ENCODE measurements at places on chromosomes 16 and 17. TPM values are rescaled to one million over a fixed set of nuclear protein-coding genes. Genes with fewer than 3 reads are reported as not detected.

DNA sequence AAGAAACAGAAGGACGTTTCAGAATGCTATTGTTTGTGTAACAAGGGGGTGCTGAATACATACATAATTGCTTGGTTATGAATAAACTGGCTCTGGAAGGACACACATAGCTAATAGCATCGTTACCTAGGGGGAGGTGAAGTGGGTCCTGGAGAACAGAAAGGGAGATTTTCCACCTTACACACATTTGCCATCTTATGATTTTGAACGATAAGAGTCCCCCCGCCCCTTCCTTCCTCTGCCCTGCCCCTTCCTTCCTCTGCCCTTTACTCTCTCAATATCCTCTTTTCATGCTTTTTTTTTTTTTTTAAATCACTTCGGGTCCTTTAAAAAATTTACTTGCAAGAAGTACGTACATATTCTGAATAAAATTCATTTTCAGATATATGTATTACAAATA, 902 bp upstream of the DHRS7B start:
- no peak for DNase-seq

DNA sequence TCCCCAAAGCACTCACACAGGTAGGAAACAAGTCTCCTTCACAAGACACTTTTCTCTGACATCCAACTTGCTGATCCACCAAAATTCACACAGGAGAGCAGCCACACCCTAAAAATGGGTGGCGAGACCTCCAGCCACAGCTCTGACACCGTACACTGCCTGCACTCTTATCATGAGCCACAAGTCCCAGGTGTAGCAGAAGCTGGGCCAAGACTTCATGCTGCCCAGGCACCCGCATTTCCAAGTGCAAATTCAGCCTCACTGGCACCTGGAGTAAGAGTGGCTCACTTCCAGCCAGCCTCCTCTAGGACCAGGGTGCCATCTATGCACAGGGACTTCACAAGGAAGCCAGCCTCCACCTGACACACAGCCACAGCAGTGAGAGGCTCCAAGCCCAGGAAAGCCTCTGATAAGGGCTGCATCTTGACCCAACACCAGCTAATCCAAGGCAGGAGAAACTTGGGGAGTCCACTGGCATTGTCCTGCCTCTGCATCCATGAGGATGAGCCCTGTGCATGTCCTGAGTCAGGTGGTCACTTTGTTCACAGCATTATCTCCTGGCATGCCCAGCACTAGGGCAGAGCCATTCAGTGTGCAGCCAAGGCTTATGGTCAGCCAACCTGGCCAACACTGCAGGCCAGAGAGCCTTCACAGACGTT, 2.6 kb upstream of the ZNF768 start:
- no peak for DNase-seq

DNA sequence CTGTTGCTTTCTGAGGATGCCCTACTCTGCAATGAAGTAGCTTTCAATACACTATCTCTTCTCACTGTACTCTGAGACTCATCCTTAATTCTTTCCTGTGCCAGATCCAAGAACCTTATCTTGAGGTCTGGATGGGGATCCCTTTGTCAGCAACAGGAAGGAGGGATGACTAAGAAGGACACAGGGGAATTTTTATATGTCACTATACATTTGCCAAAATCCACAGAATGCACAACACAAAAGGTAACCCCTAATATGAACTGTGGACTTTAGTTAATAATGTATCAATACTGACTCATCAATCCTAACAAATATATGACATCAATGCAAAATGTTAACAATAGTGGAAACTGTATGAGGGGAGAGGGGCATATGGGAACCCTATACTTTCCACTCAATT, 4.7 kb upstream of the RBBP6 start:
- DNase-seq: no peak

DNA sequence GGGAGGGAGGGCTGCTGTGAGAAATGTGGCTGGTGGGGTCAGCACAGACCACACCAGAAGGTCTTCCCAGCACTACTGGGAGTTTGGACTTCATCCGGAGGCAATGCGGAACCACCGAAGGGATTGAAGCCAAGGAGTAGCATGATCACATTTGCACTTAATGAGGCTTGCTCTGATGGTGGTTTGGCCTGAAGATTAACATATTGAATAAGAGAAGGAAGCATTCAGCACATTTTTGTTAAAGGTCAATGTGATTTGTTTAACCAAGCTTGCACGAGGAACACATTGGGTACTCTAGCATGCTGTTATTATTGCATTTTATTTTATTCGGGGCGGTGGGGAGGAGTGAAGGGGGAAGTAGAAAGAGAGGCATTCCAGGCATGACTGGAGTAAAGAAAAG, 378.6 kb downstream of the UTP18 start:
- no peak for DNase-seq

Gene SHISA9
- 0.49 TPM for total RNA-seq

- DNase-seq: no peak
Measured at GRCh38 chr17:79633154-79633553, 22.3 kb upstream of the RBFOX3 start.

Gene CACNG3
- total RNA-seq: not detected

Gene FOXN1
- not detected for total RNA-seq

GRCh38 chr17:6597727-6598126, 41.4 kb upstream of the PITPNM3 start:
- DNase-seq: no peak

- no peak for DNase-seq
Measured at GRCh38 chr17:8947201-8947600, 18.3 kb downstream of the PIK3R5 start.

DNA sequence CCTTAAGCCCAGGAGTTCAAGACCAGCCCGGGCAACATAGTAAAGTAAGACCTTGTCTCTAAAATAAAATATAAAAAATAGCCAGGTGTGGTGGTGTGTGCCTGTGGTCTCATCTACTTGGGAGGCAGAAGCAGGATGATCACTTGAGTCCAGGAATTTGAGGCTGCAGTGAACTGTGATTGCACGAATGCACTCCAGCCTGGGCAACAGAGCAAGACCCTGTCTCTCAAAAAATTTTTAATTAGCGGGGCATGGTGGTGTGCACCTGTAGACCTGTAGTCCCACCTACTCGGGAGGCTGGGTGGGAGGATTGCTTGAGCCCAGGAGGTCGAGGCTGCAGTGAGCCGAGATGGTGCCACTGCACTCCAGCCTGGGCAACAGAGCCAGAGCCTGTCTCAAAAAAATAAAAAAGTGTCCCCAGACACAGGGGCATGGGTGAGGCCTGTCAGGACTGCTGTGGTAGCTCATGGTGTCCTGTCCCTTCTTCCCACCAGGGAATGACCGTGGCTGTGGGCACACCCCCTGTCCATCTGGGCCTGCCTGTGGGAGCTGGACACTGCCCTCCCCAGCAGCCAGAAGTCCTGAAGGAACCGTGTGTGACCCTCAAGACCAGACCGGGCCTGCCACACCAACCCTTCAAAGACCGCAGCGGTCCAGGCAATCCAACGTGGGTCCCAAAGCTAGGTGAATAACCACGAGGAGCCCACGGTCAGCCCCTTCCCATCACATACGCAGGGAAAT, 30.8 kb upstream of the GAA start:
- no peak for DNase-seq

DNA sequence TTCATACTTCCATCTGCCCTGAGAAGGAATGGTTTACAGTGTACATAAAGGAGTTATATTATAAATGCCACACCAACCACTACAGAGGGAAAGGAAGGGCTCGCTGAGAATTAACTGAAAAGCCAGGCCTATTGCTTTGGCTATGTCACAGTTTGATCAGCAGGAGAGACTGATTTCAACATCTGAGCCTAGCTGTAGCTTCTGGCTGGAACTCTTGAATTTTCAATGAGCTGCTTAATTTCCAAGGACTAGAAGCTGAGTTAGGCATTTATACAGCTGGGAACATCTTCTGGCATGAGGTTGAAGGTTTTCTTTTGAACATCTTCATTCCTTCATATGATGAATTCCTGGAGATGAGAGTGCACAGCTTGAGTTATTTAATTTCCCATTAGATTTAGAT, 47.6 kb upstream of the GNAO1 start:
- no peak for DNase-seq

- no peak for DNase-seq
Measured at GRCh38 chr17:34913001-34913400, 48.3 kb downstream of the CCT6B start.

Gene CKLF
- 38.0 TPM for total RNA-seq

DNA sequence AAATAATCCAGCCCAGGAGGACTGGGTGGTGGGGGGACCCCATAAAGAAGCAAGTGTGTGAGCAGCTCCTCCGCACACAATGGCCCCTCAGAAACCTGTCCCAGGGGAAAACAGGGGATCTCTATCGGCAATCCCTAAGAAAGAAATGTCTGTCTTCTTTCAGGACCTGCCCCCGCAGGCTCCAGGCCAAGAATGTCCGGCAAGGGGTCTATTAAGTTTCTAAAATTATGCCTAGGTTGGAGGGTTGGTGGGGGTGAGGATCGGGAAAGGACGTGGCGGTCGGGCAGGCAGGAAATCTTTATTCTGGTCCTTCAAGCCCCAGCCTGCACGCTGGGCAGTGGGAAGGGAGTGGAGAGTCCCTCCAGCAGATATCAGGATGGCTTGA, 23.4 kb upstream of the LITAF start:
- DNase-seq: no peak

Gene FBRS
- 60.9 TPM for total RNA-seq

DNA sequence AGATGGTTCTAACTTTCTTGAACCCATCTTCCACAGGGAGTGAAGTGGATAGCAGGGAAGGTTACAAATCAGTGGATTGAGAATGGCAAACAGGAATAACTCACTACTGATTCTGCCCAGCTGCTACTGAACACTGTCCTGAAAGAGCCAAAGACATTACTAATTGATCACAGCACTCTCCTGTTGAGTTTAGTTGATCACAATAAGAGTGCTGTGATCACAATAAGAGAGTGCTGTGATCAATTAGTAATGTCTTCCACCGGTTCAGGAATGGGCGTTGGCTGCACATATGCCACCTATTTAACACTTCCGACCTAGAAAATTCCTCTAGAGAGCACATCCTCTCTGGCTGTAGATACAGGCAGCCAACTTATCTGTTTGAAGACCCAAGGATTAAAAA, 11.4 kb downstream of the CFAP97D1 start:
- DNase-seq: no peak

- DNase-seq: peak; percentile 88
Measured at GRCh38 chr17:19762515-19762961, 14.4 kb upstream of the ALDH3A1 start.

DNA sequence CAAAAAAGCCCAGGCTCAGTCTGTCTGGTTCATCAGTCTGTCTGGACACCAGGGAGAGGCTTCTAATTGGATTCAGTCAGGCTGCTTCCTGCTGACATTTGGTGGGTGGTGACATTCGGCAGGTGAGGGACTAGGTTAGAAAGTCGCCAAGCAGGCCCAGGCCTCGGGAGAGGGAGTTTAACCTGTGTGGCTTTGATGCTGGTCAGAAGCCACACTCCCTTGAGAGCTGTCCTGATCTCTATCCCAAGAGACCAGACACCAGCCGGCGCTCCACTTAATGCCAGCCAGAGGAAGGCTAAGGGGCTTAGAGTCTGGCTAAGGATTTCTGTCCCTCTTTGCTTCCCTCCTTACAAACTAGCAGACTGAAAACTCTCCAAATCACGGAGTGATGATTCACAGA, 135.0 kb downstream of the GSG1L start:
- DNase-seq: no peak

Gene BAIAP3
- total RNA-seq: 6.5 TPM

GRCh38 chr17:34644941-34645550, 65.7 kb downstream of the TMEM132E start:
- DNase-seq: no peak

GRCh38 chr16:337975-338575, 14.4 kb downstream of the AXIN1 start:
- DNase-seq: no peak

- no peak for DNase-seq
Measured at GRCh38 chr16:54175552-54176375, 110.8 kb downstream of the IRX3 start.

GRCh38 chr16:53094013-53094630, 39.3 kb downstream of the CHD9 start:
- peak; percentile 37 for DNase-seq

GRCh38 chr17:15194859-15195277, 70.3 kb downstream of the PMP22 start:
- DNase-seq: no peak

Gene PIPOX
- total RNA-seq: 3.3 TPM

DNA sequence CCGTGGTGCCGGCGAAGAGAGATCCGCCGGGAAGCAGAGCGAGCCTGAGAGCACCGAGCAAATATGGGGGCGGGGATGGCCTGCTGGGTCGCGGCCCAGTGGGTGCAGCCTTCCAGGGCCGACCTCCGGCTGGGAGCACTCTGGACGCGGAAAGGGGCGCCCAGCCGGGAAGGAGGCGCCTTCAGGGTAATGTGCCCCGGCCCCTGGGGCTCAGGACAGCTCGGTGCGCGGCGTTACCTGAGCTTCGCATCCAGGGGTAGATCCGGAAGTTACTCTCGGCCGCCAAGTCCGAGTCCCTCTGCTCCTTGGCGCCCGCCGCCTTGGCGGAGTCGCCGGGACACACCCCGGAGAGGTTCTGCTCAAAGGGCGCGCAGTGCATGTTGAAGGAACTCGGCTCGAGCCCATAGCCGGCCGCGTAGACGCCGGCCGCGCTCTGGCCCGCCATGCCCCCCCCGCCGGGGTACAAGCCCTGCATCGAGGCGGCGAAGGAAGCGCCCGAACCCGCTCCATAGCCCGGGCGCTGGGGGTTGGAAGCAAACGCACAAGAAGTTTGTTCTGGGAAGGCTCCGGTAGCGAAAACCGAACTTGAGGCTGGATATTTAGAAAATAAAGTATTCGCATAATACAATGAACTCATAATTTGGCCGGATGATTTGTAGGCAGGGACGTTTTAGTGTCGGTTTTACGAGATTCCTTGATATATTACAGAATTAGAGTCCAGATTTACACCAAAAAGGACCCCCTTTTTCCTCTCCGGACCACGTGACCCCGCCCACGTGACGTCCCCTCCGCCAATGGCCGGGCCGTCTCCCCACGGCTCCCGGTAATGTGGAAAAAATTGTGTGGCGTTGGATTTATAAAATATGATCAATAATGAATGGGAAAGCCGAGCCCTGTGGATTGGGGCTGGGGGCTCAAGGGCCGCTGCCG, at the start of gene HOXB7:
HOXB7 (minus strand) TSS at position 736 of the 930 bp plus-strand sequence; CDS start at position 637, 99 bp downstream.
- DNase-seq: peak; percentile 67

Gene KRT33B
- total RNA-seq: not detected

Gene C17orf100
- 3.8 TPM for total RNA-seq

Gene MT1A
- not detected for total RNA-seq

Gene ZNF287
- 8.0 TPM for total RNA-seq

GRCh38 chr16:79598348-79599181, 2.0 kb downstream of the MAF start:
- DNase-seq: peak; percentile 69
